ENCODE measurements at places on chromosomes 7 and 10. TPM values are rescaled to one million over a fixed set of nuclear protein-coding genes. Genes with fewer than 3 reads are reported as not detected.

Gene ECHS1
- total RNA-seq, result 53.5 TPM

DNA sequence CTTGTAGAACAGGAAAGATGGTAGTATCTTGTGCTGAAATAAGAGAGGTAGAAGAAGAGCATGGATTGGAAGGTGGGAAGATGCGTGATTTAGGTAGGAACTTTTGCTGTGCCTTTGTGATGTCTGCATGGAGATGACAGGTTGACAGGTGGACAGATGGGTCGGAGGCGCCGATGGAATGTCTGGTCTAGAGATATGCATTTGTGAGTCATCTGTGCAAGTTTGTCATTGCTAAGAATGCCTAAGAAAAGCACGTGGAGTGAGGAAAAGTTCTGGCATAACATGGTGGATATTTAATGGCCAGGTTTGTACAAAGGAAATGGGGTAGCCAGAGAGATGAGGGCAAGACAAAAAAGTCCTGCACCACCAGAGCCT lies 76.0 kb upstream of the ARMC3 start:
- peaks cover 15% of the 10 kb centered on the region for H3K4me1 ChIP-seq
- no peaks in the 10 kb centered on the region for H3K36me3 ChIP-seq
- no peak for DNase-seq
- no peaks in the 10 kb centered on the region for H3K27me3 ChIP-seq
- no peak overlapping the region for H3K27ac ChIP-seq
- H3K4me3 ChIP-seq, result no peak overlapping the region

GRCh38 chr7:67512481-67512880 lies 515.8 kb downstream of the TYW1 start:
- no peaks in the 10 kb centered on the region for H3K4me1 ChIP-seq
- H3K36me3 ChIP-seq, result no peaks in the 10 kb centered on the region

Gene CROT
- 9.1 TPM for total RNA-seq

Gene GPNMB
- 6.1 TPM for total RNA-seq

Gene ARMH3
- total RNA-seq, result 14.5 TPM

DNA sequence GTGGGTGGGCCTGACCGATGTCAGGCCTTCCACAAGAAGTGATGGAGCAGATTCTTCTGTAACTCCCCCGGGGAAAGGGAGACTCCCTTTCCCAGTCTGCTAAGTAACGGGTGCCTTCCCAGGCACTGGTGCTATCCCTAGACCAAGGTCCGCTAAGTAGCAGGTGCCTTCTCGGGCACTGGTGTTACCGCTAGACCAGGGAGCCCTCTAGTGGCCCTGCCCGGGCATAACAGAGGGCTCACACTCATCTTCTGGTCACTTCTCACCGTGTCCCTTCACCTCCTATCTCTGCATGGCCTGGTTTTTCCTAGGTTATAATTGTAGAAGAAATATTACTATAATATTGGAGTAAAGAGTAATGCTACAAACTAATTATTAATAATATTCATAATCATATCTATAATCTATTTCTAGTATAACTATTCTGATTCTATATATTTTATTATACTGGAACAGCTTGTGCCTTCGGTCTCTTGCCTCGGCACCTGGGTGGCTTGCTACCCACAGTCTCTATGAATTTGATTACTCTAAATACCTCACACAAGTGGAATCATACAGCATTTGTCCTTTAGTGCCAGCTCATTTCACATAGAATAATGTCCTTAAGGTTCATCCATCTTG lies 1378.7 kb downstream of the XPNPEP1 start:
- H3K4me3 ChIP-seq, result no peak overlapping the region
- no peaks in the 10 kb centered on the region for H3K4me1 ChIP-seq
- no peaks in the 10 kb centered on the region for H3K36me3 ChIP-seq
- H3K27ac ChIP-seq, result no peak overlapping the region
- H3K27me3 ChIP-seq, result no peaks in the 10 kb centered on the region

Gene NKX1-2
- not detected for total RNA-seq

DNA sequence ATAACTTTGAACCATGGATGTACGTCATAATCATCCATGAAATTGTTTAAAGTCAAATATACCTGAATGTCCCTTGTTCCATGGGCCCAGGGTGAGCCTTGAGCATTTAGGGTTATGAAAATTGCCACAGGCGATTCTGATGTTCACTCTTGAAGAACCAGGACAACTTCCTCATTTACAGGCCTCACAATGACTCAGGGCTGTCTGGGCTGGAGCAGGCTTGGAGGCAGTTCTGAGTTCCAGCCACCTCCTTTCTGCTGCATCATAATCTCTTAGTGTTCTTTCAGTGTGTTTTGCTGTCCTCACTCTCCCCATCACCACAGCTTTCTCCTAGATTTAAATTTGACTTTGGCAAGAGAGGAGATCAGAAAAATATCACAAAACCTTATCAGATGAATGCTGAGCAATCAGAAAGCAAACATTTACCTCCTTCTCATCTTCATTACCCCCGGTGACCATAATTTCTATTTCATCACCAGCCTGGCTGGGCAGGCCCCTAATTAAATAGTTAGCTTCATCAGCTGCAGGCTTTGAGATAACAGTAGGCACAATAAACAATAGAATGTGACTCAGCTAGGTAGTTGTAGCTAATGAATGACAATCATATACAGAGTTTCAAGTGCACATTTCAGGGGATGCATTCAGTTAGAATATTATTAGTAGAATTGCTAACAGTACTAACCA lies 571.0 kb downstream of the SH2D4B start:
- H3K4me1 ChIP-seq, result peaks cover 17% of the 10 kb centered on the region
- peaks cover 10% of the 10 kb centered on the region for H3K36me3 ChIP-seq
- H3K27me3 ChIP-seq, result no peaks in the 10 kb centered on the region

Gene CNPY1
- total RNA-seq, result not detected

Gene CHRM2
- not detected for total RNA-seq

- H3K4me3 ChIP-seq, result no peak overlapping the region
- DNase-seq, result no peak
- H3K27ac ChIP-seq, result no peak overlapping the region
Observed at GRCh38 chr7:29381206-29382094, 182.2 kb upstream of the PRR15 start.

- H3K4me3 ChIP-seq, result no peak overlapping the region
- no peak for DNase-seq
- H3K27me3 ChIP-seq, result no peaks in the 10 kb centered on the region
Observed at GRCh38 chr7:13708670-13709069, 280.8 kb downstream of the ETV1 start.

DNA sequence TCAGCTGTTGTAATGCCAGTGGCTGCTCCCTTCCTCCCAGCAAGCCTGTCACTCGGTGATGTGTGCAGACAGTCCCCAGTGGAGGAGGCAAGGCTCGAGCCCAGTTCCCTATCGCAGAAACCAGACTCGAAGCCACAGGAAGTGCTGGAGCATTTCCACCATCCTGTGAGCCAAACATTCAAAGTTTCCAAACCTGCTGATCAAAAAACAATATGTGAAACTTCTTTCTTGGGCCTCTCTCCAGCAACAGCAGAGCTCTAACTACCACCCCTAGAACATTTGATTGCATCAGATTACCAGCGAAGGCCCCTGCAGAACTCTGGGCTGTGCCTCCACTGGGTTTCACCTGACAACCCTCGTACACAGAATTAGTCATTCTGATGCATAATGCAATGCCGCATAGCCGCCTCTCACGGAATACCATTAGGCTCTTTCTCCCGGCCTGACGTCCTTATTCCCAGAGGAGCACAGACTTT lies 94.0 kb downstream of the ELMO1 start:
- no peak overlapping the region for H3K4me3 ChIP-seq
- H3K36me3 ChIP-seq, result no peaks in the 10 kb centered on the region
- no peaks in the 10 kb centered on the region for H3K4me1 ChIP-seq
- H3K27me3 ChIP-seq, result no peaks in the 10 kb centered on the region
- DNase-seq, result peak; percentile 15
- H3K27ac ChIP-seq, result no peak overlapping the region

GRCh38 chr7:5232874-5233273 lies 42.8 kb downstream of the WIPI2 start:
- H3K4me3 ChIP-seq, result no peak overlapping the region
- no peak overlapping the region for H3K27ac ChIP-seq
- peaks cover 31% of the 10 kb centered on the region for H3K36me3 ChIP-seq
- peaks cover 8% of the 10 kb centered on the region for H3K4me1 ChIP-seq
- no peaks in the 10 kb centered on the region for H3K27me3 ChIP-seq
- no peak for DNase-seq

DNA sequence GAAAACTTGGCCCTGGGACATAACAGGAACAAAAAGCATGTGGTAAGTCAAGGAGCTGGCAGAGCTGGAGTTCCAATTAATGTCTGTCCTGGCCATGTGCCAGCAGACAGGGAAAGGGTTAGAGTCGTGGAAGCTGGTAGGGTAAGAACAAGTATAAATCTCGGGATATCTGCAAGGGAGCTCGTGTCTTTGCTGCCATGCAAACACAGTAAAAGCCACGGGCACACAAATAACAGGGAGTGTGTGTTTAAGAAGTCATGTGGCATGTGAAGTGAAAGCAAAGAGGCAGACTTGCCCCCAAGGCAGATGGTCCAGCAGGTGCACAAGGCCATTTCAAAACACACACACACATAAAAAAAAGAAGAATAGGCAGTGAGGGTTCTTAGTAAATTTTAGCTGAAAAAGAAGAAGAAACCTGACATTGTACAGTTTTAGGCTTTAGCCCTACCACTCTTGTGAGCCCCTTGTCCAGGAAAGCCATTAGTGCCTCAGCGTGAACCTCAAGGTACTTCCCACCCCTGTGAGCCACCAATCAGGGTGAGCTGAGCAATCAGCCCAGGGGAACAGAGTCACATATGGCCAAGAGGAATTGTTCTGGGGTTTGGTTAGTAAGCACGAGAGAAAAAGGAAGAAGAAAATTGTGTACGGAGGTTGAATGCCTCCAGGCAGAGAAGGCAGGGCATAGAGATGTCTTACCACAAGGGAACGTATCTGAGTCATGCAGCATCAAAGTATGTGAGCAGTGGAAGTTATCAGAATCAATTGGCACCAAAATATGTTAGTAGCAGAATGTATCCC lies 32.8 kb upstream of the ARHGAP12 start:
- peaks cover 43% of the 10 kb centered on the region for H3K4me1 ChIP-seq
- DNase-seq, result no peak
- peak overlapping the region; percentile 36 for H3K4me3 ChIP-seq
- H3K36me3 ChIP-seq, result no peaks in the 10 kb centered on the region
- H3K27ac ChIP-seq, result peak overlapping the region; percentile 62

DNA sequence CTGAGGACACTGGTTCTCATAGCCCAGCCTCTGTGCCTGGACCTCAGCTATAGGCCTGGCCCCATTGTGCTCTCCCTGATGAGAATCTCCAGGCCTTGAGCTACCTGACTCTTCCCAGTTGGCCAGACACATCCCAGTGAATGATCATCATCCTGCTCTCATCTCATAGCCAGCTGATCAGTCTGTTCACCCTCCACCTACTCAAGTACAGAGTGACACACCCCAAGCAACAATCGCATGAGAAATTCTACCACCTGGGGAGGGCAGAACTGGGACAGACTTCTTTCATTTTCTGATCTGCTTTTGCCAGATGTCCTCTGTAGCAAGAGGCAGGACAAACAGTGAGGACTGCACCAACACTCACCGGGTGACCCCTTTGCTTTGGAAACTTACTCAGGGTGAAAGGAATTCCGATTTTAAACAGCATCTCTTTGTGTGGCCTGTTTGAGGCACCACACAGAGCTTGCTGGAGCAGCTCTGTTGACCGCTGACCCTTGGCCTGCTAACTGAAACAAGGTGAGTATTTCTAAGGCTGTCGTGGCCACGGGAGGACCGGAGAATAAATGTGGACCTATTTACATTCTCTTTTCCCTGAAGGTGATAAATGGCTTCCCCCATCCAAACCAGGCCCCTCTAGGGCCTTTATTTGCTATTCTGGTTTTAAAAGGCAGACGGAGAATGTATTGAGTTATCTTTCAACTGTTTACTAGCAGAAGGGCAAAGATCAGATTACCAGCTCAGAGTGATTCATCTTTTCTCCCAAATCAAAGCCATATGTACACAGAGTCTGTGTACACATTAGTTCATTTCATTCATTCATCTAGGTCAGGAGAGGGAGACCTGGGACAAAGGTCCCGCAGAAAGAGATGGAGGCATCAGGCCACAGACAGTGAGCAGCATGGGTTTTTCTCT lies 181.4 kb upstream of the TNS3 start:
- peak overlapping the region; percentile 86 for H3K27ac ChIP-seq
- peak overlapping the region; percentile 15 for H3K4me3 ChIP-seq
- peaks cover 10% of the 10 kb centered on the region for H3K36me3 ChIP-seq
- peaks cover 54% of the 10 kb centered on the region for H3K4me1 ChIP-seq
- DNase-seq, result peak; percentile 78

Gene TMEM213
- 9.8 TPM for total RNA-seq

Gene SLC35G1
- total RNA-seq, result 3.6 TPM

- no peak overlapping the region for H3K27ac ChIP-seq
- H3K4me1 ChIP-seq, result no peaks in the 10 kb centered on the region
- no peak for DNase-seq
Observed at GRCh38 chr7:150753826-150754603, 16.8 kb downstream of the GIMAP5 start.

DNA sequence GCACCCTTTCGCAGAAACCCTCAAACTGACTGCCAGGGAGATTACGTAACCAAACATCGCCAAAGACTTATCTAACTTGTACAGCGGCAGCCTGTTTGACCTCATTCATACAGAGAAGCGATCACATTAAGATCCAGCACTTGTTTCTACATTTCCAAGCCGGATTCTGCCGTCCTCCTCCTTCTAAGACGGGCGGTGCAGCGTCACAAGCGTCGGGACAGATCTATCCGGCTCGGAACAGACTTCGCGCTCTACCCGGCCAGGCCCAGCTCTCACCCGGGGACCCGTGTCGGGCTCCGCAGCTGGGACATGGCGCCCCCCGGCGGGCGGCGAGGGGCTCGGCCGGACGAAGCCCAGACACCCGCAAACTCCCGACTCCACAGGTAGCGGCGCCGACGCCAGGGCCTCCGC lies 373 bp downstream of the H2AZ2 start:
- peaks cover 39% of the 10 kb centered on the region for H3K36me3 ChIP-seq
- H3K27me3 ChIP-seq, result no peaks in the 10 kb centered on the region
- peak overlapping the region; percentile 82 for H3K4me3 ChIP-seq
- H3K4me1 ChIP-seq, result peaks cover 30% of the 10 kb centered on the region

GRCh38 chr7:47303695-47304453 lies 278.0 kb downstream of the TNS3 start:
- peaks cover 28% of the 10 kb centered on the region for H3K36me3 ChIP-seq
- no peak overlapping the region for H3K27ac ChIP-seq
- no peaks in the 10 kb centered on the region for H3K4me1 ChIP-seq
- H3K4me3 ChIP-seq, result no peak overlapping the region

Gene TET1
- 1.2 TPM for total RNA-seq

Gene ICA1
- total RNA-seq, result 66.4 TPM

Gene FAM25C
- total RNA-seq, result not detected

Measured in Calu3 (cell line).